Glomerular endothelial cell (primary cell): ENCODE measurements at places on chromosomes 4 and X.

GRCh38 chr4:44675366-44675765 lies 2.9 kb upstream of the GUF1 start:
- no peak for DNase-seq

DNA sequence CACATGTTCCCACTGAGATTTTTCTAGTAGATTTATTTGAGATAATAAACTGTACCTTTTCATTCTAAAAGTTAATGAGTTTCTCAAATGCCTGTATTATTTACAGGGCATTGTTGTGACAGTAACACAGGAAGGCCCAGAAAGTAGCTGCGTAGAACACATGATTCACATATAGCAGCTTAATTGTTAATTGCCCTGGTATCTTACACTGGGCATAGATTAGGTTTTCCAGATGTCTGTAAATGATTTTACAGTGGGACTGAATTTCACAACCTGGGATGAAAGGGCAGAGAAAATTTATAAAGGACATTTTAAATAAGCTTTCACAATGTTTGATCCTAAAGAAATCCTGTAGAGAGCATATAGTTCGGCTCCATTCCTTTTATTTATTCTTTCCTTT lies 27.6 kb downstream of the UGT8 start:
- no peak for DNase-seq

GRCh38 chr4:143329985-143330384 lies 6.7 kb upstream of the GAB1 start:
- DNase-seq: no peak

DNA sequence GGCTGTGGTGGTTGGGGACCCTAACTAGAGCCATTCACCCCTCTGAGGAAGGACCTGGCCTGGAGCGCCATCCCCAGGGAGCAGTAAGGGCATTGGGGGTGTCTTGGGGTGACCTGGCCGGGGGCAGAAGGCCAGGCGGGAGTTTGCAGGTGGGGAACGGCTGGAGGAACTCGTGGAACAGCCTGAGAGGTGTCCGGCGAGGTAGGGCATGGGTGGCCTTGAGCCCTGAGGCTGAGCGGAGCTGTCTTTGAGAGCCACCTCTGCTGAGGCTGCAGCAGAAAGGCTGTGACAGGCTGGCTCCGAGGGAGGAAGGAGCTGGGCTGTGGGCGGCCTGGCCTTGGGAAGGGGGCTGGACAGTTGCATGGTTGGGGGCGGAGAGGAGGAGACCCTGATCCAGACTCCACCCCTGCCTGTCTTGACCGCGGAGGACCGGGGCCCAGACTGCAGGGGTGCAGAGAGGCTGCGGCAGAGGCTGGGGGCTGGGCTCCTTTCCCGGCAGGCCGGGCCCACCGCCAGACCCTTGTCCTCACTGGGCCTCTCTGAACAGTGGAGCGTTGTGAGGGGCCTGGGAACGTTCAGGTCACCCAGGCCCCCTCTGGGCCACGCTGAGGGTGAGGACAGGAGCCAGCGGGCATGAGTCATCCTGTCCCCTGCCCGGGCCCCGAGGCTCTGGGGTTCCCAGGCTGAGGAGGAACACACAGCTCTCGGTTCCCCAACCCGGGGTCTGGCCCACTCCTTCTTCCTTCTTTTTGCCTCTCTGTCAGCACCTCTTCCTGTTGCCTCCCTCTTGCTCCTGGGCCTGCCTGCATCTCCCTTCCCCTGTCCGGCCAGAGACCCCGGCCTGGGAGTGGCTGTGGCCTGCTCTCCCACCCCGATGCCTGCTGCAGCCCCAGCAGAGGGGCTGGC lies 8.1 kb downstream of the SH3BP2 start:
- DNase-seq: no peak

DNA sequence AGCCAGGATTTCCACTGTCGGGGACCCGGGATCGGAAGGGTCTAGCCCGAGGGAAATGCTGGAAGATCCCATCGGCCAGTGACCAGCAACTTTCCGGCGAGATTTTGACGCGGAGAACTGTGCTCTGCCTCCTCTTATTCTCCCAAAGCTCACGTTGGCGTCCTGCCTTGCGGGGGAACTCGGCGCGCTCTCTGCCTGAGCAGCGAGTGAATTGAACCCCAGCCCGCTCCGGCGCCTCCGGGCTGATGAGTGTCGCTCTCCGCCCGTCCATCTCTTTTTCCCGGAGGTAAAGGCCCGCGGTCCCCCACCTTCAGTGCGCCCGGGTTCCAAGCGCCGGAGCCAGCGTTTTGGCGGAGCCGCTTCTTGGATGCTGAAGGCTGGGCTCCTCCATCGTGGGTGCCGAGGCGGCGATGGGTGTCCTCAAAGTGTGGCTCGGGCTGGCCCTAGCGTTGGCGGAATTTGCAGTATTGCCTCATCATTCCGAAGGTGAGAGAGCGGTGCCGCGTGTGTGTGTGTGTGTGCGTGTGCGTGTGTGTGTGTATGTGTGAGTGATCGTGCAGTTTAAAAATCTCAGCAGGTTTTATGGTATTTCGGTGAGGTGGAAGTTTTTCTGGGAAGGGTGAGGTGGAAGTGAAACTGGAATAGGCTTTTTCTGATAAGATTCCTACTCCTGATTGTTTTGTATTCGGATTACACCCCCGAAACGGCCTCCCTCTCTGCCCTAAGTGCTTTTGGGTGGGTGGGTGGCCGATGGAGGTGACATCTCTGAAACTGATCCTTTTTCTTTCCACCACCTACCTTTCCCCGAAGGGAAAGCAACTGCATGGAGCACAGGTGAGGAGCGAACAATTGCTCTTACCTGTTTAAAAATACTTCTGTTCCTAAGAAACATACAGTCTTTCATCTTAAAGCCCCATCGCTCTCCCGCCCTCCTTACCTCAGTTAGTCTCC lies 752 bp downstream of the FRAS1 start:
- DNase-seq: no peak

DNA sequence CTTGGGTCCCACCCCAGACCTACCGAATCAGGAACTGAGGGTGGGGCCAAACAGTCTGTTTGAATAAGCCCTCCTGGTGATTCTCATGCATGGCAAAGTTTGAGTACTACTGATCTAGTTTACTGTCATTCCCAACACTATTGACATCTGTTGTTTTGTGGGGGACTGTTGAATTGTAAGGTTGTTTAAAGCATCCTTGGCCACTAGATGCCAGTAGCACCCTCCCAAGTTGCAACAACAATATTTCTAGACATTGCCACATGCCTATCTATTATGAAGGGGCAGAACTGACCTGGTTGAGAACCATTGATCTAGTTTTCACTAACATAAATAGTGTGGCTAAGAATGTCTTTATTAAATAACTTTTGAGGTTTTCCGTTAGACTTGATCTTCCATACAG lies 15.1 kb downstream of the TAF9B start:
- no peak for DNase-seq

- no peak for DNase-seq
Observed at GRCh38 chrX:11531226-11531625, 134.5 kb downstream of the ARHGAP6 start.

GRCh38 chrX:149648932-149649331 lies 17.3 kb upstream of the TMEM185A start:
- no peak for DNase-seq

GRCh38 chr4:138897811-138898226 lies 117.8 kb upstream of the NOCT start:
- DNase-seq: no peak

- DNase-seq: no peak
Observed at GRCh38 chr4:67292045-67292444, 253.3 kb downstream of the CENPC start.

DNA sequence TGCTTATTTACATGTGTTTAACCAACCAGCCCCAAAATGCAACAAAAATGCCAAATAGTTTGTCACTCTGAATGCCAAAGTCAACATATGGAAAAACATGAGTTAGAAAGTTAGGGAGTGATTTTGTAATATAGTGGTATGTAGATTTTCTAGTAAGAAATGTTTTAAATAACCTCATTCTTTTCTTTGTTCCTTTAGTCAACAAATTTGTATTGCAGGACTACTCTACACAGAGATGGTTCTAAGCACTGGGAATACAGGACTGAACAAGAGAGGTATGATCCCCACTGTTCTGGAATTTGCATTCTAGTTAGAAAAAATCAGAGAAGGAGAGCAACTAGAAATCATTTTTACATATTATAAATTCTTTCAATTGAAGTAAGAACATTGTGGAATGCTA lies 218.8 kb upstream of the ANXA10 start:
- no peak for DNase-seq

- DNase-seq: peak; percentile 3
Observed at GRCh38 chrX:83845397-83845796, 15.5 kb upstream of the CYLC1 start.

- no peak for DNase-seq
Observed at GRCh38 chr4:76265631-76266218, 14.2 kb downstream of the FAM47E start.

DNA sequence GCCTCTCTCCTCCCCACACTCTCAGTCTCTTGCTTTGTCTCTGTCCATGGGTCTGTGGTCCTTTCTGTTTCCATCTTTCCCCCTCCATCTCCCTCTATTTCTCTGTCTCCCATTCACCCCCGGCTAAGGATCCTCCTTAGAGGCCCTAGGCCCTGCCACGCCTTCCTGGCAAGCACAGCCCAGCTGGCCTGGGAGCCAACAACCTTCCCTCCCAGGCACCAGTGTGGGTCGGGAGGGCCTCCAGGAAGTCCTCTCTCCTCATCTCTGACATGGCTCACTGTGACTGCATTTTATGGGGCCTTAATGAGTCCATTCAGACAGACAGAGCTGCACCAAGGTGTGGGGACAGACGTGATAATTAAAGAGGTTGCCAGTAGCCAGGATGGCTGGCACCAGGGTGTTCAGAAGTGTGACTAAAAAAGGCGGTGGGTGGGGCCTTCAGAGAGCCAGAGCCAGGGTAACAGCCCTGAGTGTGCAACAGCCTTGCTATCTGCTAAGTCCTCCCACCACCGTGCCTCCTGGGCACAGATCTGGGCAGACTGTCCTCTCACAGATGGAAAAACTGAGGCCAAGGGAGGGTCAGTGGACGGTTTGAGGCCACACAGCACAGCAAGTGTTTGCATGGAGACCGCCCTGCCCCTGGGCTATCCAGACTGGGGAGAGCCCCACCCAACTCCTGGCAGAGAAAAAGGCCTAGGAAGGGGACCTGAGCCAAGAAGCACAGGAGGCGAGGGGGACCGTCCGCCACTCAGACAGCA lies 31.5 kb downstream of the BLOC1S4 start:
- DNase-seq: no peak

DNA sequence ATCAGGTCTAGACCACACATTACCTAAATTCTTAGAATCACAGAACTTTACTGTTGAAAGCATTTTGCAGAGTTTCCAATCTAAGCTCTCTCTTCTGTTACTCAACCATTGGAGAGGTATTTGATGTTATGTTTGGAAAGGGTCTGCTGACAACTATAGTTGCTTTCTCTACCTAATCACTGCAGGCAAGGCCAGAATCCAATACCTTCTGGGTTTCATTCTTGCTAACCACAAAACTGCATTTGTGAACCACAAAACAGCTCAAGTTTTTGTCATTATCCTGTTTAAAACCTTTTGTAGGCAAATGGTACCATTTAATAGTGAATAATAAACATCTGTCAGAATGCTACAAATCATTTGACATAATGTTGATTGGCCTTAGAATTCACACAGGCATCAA lies 380.1 kb downstream of the GASK1B start:
- no peak for DNase-seq

GRCh38 chrX:144801786-144802185 lies 445.5 kb upstream of the SPANXN1 start:
- DNase-seq: no peak

- DNase-seq: no peak
Observed at GRCh38 chr4:87489678-87490077, 39.5 kb downstream of the SPARCL1 start.

DNA sequence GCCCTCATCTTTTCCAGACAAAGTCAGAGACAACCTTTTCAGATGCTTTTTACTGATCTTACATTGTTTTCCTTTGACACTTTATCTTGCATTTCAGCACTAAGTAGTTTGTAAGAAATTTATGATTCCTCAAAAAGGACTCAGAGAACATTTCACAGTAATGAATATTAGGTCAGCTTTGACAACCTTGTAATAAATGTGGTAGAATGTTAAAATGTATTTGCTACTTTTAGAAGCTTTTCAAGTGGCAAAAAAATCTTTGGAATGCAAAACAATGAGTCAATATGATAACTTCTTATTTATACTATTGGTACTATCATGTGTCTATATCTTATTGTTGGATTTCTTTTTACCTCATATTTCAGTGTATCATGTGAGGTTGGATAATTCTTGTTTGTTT lies 146.2 kb upstream of the FAT4 start:
- DNase-seq: no peak

DNA sequence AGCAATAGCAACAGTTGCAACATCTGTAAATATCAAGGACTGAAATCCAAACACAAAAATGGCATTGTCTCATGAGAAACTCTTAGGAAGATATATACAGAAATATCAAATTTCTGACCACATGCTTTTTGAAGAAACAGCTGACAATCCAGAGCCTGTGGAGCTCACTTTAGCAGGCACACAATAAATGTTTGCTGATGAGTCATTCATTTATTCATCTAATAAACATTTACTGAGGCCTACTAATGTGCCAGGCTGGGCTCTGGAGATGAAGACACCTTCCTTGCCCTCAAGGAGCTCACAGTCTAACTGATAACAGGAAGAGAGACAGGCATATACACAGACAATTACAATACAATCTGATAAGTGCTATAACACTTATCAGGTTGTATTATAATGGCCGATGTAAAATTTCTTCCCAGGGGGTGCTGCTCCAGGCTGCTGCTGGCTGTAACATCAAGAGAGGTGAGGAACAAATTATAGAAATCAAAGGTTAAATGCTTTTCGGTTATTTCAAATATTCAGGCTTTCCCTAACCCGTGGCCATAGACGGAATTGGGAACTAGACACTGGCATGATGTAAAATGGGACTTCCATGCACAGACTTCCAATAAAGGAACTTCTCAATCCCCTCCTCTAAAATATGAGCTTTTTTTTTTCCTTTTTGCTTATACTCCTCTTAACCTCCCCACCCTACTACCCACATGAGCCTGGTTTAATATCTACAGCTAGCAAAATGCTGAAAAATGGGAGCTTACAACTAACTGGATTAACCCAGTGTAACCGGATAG lies 16.8 kb upstream of the ZCCHC13 start:
- no peak for DNase-seq

GRCh38 chr4:5184606-5185005 lies 133.3 kb downstream of the STK32B start:
- no peak for DNase-seq

GRCh38 chr4:122576261-122577188 lies 44.3 kb downstream of the IL21 start:
- DNase-seq: peak; percentile 42

DNA sequence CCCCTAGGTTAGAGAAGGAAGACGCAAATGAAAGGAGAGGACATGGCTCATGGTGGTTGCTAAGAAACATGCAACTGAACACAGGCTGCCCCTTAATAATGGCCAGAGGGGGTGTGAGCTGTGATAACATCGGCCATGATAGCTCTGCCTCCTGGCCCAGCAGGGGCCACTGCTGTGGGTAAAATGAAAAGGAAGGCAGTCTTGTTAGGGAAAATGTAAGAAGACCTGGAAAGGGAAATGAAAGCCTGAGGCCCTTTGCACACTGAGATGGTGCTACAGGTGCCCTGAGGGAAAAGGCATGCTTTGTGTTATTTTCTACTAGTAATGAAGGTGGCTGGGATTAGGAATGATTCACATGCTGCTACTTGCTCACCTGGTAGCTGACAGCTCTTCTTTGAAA lies 123.6 kb upstream of the MID1 start:
- DNase-seq: no peak
